H1 (cell line): ENCODE measurements at places on chromosomes 16 and 17.
A peak's percentile ranks its signal among the peaks of the same experiment; 100 is the strongest.

DNA sequence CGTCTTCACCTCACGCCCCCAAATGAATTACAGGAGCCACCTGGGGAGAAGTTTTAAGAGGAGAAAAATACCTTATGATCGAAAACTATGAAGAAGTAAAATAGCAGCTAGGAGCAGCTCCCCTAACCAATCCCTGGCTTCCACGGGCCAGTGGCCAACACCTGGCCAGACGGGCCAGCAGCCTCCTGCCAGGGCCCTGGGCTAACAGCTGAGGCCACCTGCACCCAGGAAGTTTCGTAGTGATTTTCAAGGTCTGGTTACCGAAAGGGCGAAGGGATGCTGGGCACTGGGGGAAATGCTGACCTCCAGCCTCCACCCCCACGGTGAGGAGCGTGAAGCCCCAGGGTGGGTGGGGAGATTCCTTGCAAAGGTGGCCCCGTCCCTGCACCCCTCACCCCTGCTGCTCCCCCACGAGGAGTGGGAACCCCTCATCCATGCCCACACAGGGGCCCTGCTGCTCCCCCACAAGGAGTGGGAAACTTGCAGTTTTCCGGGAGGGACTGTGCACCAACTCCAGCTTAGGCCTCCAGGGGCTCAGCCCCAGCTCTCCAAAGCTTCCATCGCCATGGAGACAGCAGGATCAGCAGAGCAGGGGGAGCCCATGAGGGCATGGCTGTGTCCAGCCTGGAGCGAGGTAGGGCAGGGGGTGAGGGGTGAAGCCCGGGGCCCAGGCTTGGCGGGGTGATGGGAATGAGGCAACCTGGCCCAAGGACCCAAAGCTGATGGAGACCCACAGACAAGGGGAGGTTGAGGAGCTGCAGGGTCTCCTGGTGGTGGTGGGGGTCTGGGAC is 31.9 kb upstream of the ACSF3 start:
- no peaks in the 10 kb centered on the region for H3K27me3 ChIP-seq
- no peak overlapping the region for H3K27ac ChIP-seq
- DNase-seq: no peak
- no peaks in the 10 kb centered on the region; the same call in 1 of the 2 replicates for H3K4me1 ChIP-seq

DNA sequence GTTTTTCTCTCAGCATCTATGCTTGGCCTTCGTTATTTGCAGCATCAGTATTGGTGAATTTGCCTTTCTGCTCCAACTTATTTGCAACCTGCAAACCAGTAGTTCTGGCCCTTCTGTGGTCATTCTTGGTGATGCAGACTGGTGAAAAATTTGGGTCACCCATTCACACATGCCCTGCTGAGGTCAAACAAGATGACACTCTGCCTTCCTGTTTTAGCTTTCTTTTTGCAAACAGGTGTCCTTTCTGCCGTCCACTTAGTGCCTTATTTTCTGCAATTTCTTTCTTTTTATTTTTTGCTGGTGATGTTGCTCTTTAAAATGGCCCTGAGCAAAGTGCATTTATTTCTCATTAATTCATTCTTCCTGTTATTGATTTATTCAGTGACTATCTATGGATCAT is 31.3 kb downstream of the PLCG2 start:
- no peaks in the 10 kb centered on the region for H3K27me3 ChIP-seq
- no peak overlapping the region for H3K27ac ChIP-seq
- DNase-seq: no peak
- no peak overlapping the region for H3K4me3 ChIP-seq
- peaks cover 2% of the 10 kb centered on the region; the same call in 1 of the 2 replicates for H3K4me1 ChIP-seq

GRCh38 chr16:68247400-68247799 is 2.2 kb downstream of the PLA2G15 start:
- no peaks in the 10 kb centered on the region for H3K36me3 ChIP-seq
- H3K4me1 ChIP-seq: peaks cover 3% of the 10 kb centered on the region; the same call in 1 of the 2 replicates
- no peak for DNase-seq
- H3K27me3 ChIP-seq: no peaks in the 10 kb centered on the region
- H3K4me3 ChIP-seq: no peak overlapping the region

DNA sequence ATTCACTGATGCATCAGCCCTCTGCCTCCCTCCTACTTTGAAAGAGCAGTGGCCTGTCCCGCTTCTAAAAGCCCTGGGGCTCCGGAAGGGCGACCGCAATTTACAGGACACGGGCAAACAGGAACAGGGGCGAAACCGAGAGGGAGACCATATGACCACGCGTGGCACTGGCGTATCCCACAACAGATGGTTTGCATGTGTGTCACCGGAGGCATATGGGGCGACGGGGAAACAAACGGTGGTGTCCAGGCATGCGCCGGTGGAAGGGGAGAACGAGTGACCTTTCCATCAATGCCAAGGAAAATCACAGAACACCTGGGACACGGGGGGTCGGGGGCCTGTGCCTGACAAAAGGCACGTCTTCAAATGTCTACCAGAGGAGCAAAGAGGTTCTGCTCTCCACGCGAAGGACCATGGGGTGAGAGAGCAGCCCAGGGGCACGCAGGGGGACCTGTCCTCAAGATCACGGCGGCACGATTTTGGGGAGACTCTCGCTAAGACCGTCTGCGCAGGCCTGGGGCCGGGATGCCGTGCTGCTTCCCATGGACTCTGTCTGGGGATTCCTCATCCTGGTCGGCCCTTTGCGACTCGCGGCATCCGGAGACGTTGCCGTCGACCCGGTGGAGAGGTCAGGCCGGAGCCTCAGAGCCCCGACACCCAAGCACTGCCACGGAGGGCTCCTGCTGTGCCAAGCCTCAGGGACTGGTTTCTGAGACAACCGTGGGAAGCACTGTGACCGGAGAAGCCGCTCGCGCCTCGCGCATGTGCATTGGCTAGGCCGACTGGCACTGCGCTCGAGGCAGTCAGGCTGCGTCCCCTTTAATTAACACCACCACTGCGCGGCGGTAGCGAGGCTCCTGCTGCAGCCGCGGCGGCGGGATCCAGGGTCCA is 12.8 kb upstream of the KCNJ18 start:
- no peak for DNase-seq
- H3K36me3 ChIP-seq: no peaks in the 10 kb centered on the region
- H3K4me3 ChIP-seq: no peak overlapping the region
- H3K4me1 ChIP-seq: no peaks in the 10 kb centered on the region
- no peaks in the 10 kb centered on the region for H3K27me3 ChIP-seq

DNA sequence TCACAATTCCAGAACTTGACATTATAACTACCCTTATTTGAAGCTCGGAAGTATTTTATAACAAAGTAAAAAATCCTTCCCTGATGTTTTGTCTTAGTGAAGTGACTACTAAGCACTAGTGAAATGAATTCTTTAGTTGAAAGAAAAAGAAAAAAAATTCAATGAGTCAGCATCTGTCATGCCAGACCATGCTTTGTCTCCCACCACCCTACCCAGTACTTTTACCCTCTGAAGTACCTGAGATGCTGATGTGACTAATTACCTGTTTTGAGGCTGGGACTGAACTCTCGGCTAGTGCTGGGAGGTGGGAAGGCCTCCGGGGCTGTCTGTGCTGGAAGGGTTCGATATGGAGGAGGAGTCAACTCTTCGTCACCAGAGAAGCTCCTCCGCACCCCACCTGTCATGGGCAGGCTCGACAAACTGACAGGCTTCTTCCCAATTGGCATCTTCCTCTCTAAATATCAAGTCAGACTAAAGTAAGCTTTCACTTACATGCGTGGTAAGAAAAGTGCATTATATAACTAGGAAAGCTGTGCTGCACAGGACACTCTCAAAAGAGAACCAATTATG is 19.6 kb downstream of the NME2 start:
- H3K4me1 ChIP-seq: no peaks in the 10 kb centered on the region
- no peak overlapping the region for H3K4me3 ChIP-seq
- peaks cover 61% of the 10 kb centered on the region for H3K36me3 ChIP-seq
- no peak overlapping the region for H3K27ac ChIP-seq
- no peak for DNase-seq

GRCh38 chr17:32445074-32445415 is 735 bp downstream of the PSMD11 start:
- H3K36me3 ChIP-seq: peaks cover 33% of the 10 kb centered on the region
- H3K27me3 ChIP-seq: 0 out of 2 replicates have a peak, but pooled peaks cover 2% of the 10 kb centered on the region
- H3K4me3 ChIP-seq: peak overlapping the region; percentile 95
- no peak for DNase-seq

DNA sequence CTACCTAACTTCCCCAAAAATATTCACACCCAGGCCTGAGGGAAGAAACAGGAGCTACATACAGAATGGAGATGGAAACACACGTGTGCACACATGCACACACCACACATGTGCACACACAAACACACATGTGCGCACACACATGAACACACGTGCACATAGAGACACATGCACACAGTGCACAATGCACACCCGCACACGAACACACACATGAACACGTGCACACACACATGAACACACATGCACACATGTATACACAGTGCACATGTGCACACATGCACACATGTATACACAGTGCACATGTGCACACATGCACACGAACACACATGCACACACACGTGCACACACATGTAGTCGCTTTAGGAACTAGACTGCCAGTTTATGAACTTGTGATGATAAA is 18.8 kb downstream of the CA5A start:
- H3K27me3 ChIP-seq: no peaks in the 10 kb centered on the region
- no peaks in the 10 kb centered on the region for H3K36me3 ChIP-seq

DNA sequence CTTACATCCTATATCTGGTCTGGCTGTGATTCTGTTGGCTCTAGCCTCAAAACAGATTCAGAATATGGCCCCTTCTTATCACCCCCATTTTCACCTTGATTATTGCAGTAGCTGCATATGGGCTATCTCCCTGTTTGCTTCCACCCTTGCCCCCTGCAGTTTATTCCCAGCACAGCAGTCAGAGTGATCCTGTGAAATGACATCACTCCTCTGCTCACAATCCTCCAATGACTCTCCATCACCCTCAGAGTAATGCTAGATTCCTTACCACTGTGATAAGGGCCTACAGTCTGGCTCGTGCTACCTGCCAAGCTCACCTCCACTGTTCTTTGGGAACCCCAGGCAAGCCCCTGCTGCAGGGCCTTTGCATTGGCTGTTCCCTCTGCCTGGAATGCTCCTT is 92.5 kb downstream of the ASIC2 start:
- no peak overlapping the region for H3K27ac ChIP-seq
- H3K27me3 ChIP-seq: peaks cover 11% of the 10 kb centered on the region
- no peaks in the 10 kb centered on the region for H3K4me1 ChIP-seq
- no peak overlapping the region for H3K4me3 ChIP-seq

DNA sequence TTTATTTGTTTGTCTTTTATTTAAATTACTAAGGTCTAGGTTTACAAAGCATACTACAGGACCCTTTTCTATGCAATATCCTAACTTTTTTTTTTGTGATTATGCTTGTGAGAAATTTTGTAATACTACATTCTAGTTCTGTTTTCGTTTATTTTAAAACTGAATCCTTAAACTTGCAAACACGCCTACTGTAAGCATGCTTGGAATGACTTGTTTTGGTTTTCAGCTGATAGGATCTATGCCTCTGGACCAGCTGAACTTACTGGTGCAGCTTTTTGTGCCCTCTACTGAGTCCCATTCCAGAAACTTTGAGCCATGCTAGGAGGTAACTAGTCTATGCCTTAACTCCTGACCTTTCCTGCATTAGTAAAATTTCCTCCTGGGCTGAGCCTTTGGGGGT is 6.0 kb downstream of the PDP2 start:
- no peak overlapping the region for H3K27ac ChIP-seq
- DNase-seq: no peak
- H3K4me1 ChIP-seq: peaks cover 1% of the 10 kb centered on the region; the same call in 1 of the 2 replicates
- no peaks in the 10 kb centered on the region for H3K27me3 ChIP-seq
- peaks cover 34% of the 10 kb centered on the region for H3K36me3 ChIP-seq

- H3K27me3 ChIP-seq: no peaks in the 10 kb centered on the region
- no peak overlapping the region for H3K27ac ChIP-seq
- H3K4me1 ChIP-seq: peaks cover 12% of the 10 kb centered on the region
- H3K4me3 ChIP-seq: peak overlapping the region; percentile 36
- DNase-seq: no peak
- no peaks in the 10 kb centered on the region for H3K36me3 ChIP-seq
Measured at GRCh38 chr16:4937782-4938682, 1.1 kb upstream of the PPL start.

GRCh38 chr17:83203073-83203471 is 123.7 kb downstream of the METRNL start:
- H3K4me1 ChIP-seq: no peaks in the 10 kb centered on the region
- no peak for DNase-seq
- no peak overlapping the region for H3K4me3 ChIP-seq
- H3K27ac ChIP-seq: no peak overlapping the region
- H3K27me3 ChIP-seq: no peaks in the 10 kb centered on the region
- no peaks in the 10 kb centered on the region for H3K36me3 ChIP-seq

GRCh38 chr16:70651524-70651923 is 5.2 kb downstream of the IL34 start:
- H3K4me1 ChIP-seq: no peaks in the 10 kb centered on the region
- no peak overlapping the region for H3K4me3 ChIP-seq
- no peak overlapping the region for H3K27ac ChIP-seq
- DNase-seq: no peak

GRCh38 chr16:69424935-69425784 is 741 bp downstream of the CYB5B start:
- peak overlapping the region; percentile 79 for H3K4me3 ChIP-seq
- peaks cover 25% of the 10 kb centered on the region for H3K36me3 ChIP-seq
- H3K27me3 ChIP-seq: no peaks in the 10 kb centered on the region
